ENCODE measurements at places on chromosomes 2 and 18.

DNA sequence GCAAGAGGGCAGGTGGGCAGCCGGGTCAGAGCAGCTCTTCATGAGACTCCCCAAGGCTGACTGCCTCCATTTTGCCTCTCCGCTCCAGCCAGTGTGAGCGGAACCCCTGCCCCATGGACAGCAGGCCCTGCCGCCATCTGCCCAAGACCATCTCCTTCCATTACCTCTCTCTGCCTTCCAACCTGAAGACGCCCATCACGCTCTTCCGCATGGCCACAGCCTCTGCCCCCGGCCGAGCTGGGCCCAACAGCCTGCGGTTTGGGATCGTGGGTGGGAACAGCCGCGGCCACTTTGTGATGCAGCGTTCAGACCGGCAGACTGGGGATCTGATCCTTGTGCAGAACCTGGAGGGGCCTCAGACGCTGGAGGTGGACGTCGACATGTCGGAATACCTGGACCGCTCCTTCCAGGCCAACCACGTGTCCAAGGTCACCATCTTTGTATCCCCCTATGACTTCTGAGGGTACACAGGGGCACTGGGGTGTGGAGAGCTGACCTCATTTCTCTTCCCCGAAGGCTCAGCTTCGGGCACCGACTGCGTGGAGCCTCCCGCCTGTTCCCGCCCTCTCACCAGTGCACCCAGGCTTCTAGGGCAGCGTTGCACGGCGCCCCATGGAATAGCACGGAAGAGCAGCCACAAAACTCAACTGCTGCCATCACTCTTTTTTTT, 49.0 kb downstream of the FBLN7 start:
- DNase-seq: no peak

GRCh38 chr2:67997528-67997900, 65.3 kb downstream of the C1D start:
- DNase-seq: no peak

DNA sequence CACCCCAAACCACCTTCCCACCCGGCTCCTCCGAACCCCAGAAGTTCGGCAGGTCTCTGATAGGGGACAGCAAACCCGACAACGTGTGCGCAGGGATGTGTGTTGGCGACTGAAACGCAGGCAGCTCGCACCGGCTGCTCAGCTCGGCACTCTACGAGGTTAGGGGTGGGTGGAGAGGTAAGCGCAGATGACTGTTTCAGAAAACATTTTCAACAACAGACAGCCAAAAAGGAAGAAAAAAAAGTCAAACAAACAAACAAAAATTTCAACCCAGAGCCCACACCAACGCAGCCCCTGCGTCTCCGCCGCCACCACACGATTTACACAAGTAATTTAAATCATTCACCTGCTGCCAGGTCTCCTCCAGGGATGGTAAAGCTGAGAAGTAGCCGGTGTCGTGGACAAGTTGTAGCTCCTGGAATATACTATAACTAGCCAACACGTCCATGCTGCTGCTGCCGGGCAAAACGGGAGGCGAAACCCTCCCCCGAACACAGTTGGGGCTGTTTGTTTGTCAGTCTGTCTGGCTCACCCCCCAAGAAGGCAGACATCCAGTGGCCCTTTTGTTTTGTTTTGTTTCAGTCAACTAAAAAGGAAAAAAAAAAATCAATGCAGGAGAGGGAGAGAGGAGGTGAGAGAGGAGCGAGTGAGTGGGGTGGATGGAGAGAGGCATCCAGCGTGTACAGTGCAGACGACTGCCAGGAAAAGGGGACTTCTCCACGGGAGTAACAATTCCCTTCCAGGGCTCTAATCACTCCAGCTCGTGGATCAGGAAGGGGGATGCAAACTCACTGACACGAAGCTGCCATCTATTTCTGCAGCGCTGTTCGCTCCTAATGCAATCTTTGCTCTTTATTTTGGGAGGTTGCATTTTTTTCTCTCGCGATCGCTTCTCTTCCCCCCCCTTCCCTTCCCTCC, at the start of gene KLF7:
KLF7 (minus strand) TSS at position 828 of the 918 bp plus-strand sequence; CDS start at position 448, 380 bp downstream.
- no peak for DNase-seq

DNA sequence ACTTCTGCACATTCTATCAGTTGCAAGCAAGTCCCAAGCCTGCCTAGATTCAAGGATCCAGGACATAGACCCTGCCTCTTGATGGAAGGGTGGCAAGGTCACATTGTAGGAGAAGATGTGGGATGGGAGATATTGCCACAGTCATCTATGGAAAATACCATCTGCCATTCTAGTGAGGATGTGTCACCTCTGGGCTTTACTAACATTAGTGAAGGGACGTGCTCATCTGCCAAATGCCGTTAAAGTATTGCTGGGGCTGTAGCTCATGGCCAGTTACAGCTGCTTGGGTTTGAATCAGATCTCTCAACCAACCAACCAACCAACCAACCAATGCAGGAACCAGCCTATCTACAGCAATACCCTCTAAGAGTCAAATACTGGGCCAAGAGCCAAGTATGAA, 49.0 kb downstream of the E2F6 start:
- no peak for DNase-seq

GRCh38 chr2:221422516-221423209, 149.4 kb downstream of the EPHA4 start:
- DNase-seq: no peak

DNA sequence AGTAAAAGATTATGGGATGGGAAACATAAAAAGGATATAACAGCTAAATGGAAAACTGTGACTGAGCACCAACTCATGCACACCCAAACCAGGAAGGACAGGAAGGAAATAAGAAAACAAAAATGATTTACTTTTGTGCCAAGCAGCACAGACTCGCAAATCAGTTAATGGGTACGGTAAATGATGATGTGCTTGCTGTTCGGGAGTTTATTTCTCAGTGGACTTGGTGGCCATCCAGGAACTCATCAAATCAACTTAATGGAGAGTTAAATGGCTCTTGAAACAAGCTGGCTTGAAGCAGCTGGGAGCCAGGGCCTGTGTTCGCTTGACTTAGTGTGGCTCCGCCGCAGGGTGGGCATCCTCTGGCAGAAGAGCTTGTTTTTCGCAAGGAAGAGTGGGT, 36.2 kb downstream of the MTCL1 start:
- DNase-seq: no peak

- no peak for DNase-seq
Observed at GRCh38 chr2:54528311-54528955, 72.3 kb downstream of the SPTBN1 start.

DNA sequence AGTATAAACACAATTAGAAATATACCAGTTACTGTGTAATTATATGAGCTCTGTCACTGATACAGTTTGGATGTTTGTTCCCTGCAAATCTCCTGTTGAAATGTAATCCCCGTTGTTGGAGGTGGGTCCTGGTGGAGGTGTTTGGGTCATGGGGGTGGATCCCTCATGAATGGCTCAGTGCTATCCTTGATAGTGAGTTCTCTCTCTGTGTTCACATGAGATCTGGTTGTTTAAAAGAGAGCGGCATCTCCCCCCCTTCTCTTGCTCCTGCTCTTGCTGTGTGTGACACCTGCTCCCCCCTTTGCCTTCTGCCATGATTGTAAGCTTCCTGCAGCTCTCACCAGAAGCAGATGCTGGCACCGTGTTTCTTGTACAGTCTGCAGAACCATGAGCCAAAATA, 24.1 kb downstream of the MTX2 start:
- no peak for DNase-seq

- DNase-seq: no peak
Observed at GRCh38 chr2:176270100-176270750, 983 bp downstream of the MTX2 start.

DNA sequence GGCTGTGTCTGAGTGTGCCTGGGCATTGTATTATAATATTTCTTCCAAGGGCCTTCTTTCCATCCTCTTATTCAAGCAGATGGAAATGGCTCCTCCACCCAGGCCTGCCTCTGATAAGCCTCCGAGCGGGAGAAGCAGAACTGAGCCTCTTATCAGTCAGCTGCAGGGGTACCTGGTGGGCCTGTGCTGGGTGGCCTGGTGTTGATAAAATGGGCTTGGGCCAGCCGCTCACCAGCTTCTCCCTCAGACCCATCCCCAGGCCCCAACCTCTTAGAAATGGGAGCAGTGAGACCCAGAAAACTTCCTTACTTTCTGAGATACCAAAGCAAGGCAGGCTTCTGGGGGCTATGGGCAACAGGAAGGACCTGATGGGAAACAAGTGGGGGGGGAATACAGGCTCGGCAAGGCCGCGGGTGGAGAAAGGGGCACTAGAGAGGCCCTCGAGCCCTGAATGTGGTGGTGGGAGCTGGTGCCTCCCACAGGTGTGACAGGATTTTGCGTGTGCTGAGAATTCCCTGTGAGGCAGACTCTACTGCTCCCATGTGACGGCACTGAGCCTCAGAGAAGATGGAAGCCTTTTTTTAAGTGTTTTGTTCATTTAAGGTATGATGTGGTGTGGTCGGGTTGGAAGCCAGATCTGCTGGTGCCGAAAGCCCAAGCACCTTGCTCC, 18.3 kb downstream of the GYPC start:
- no peak for DNase-seq

GRCh38 chr2:20507166-20507692, 60.4 kb downstream of the RHOB start:
- no peak for DNase-seq

DNA sequence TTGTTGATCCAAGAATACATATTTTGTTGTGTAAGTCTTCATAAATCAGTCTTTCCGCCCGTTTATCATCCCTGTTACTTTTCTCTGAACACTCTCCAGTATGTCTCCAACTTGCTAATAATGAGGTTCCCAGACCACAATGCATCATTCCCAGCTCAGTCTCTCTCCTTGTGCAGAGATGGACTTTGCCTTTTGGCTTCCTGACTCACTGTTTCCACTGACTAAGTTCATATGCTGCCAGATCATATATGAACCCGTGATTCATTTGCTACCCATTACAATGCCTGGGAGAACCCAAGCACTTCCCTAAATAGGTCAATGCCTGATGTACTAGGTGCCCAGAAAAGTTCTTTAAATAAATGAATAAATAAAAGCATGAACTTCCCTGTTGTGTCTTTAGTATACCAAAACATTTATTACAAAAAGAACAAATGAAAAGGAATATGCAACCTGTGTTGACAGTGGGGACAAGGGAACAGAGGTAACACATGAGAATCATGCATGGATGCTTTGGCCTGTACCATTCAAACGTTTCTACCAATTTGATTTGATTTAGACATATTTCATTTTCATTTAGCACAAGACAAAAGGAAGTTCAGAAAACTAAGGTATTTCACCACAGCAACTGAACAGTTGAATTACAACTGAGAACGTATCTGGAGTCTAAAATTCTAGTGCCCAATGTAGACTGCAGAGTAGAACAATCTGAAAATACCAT, 215.4 kb upstream of the HNRNPA3 start:
- DNase-seq: no peak

GRCh38 chr2:26169681-26170414, 3.0 kb upstream of the GAREM2 start:
- no peak for DNase-seq

DNA sequence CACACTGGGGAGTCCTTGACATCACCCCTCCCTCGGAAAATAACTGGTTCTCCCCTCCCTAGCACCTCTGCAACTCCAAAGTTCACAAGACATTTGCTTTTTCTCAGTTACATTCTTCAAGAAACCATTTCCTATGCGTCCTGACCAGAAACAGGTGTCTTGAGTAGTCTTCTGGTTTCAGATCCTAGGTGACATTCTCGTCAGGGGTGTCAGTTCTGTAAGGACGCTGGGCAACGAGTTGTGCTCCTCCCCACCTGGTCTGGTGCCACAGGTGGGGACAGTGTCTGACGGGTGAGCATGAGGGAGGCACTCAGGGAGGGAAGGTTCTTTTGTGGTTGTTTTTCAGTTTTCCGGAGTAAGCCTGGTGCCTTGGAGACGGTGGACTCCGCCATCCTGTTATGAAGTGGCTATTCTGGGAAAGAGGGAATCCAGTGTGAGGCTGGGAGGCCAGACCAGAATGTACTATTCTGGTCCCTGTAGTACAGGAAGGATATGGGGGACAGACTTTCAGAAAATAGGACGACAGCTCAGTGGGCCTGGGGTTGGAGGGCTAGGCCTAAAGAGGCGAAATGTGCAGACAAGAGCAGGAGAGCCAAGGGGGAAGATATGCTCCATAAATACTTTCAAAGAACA, 50.6 kb downstream of the EPAS1 start:
- no peak for DNase-seq

- no peak for DNase-seq
Observed at GRCh38 chr2:30404319-30405259, 42.5 kb upstream of the LCLAT1 start.

DNA sequence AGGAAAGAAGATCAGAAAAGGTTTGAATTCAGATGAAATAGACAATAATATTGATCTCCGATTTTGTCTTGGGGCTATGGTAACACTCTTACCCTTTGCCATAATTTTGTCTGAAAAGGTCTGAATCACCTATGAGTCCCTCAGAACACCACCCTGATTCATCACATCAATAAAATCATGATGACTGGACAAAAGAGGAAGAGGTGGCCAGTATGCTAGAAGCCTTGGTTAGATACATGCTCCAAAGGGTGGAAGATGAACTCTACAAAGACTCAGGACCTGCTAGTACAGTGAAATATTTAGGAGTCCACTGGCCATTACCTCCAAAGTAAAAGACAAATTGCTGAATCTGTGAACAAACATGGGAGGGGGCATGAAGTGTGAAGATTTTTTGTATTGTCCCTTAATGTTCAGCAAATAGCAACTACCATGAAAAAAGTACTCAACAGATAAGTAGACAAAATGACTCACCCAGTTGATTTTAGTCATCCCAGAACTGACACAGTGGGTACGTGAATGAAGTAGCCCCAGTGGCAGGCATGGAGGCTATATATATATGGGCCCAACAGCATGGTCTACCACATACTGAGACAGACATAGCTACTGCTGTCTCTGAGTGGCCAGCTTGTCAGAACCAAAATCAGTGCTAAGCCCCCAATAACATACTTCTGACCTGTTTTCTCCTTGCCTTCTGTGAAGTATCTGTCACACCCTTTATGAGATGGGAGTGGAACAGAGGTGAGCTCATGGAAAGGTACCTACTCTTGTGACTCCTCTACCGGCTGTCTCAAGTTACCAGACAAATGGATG, 36.5 kb upstream of the GLS start:
- no peak for DNase-seq

- no peak for DNase-seq
Observed at GRCh38 chr2:85096616-85097015, 36.6 kb upstream of the TCF7L1 start.

GRCh38 chr18:54218299-54218698, 6.2 kb downstream of the MBD2 start:
- no peak for DNase-seq

Data from cortex of kidney (tissue), 1 donor.